GM23248 (cell line): ENCODE measurements at places on chromosomes 7 and 10. TPM values are rescaled to one million over a fixed set of nuclear protein-coding genes. Genes with fewer than 3 reads are reported as not detected.

The ZNF22 gene
- polyA plus RNA-seq: 16.7 and 17.3 TPM in 2 replicates

The TMEM273 gene
- not detected in 2 replicates for polyA plus RNA-seq

The ATG9B gene
- polyA plus RNA-seq: 0.79 and 0.81 TPM in 2 replicates

DNA sequence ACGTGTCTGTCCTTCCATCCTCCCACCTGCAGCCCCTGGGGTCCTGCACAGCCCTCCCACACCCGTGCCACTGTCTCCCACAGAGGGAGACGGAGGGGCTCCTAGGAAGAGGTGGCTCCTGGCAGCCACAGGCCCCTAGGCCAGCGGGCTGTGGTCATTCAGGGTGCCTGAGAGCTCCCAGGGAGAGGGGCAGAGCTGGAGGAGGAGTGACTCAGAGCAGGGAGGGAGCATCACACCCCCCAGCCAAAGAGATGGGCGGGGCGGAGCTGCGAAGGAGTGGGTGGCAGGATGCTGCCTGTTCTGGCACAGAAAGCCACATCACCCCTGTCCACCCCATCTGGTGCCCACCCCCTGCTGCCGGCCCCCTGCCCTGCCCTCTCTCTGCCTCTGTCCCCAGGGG is 50.5 kb downstream of the STK32C start:
- DNase-seq: peak; percentile 89

DNA sequence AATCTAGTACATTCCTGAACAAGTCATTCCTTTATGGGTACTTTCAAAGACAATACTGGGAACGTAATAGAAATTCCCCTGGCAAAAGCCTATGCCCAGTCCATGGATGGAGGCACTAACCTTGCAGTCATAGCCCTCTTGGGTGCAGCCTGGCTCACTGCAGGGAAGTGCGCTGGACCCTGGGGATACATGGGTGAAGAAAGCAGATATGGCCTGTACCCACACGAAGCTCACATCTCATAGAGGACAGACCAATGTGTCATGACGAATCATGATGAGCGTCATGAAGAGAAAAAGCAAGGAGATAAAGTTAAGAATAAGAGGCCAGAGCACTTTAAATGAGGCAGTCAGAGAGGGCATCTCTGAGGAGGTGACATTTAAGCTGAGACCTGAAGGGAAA is 11.8 kb downstream of the PRLHR start:
- peak; percentile 42 for DNase-seq

DNA sequence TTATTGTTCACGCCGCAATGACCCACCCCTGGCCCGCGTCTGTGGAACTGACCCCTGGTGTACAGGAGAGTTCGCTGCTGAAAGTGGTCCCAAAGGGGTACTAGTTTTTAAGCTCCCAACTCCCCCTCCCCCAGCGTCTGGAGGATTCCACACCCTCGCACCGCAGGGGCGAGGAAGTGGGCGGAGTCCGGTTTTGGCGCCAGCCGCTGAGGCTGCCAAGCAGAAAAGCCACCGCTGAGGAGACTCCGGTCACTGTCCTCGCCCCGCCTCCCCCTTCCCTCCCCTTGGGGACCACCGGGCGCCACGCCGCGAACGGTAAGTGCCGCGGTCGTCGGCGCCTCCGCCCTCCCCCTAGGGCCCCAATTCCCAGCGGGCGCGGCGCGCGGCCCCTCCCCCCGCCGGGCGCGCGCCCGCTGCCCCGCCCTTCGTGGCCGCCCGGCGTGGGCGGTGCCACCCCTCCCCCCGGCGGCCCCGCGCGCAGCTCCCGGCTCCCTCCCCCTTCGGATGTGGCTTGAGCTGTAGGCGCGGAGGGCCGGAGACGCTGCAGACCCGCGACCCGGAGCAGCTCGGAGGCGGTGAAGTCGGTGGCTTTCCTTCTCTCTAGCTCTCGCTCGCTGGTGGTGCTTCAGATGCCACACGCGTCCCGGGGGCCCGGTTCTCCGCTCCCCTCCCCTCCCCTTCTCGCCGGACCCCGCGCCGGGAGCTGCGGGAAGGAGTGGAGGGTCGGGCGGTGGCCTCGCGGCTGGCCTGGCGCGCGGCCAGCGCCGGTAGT is at the start of gene CBX3:
TSS of gene CBX3 (plus strand) at position 499 of the 772 bp plus-strand sequence. CDS start 1,254 bp downstream, outside the sequence.
- peak; percentile 88 for DNase-seq

- DNase-seq: peak; percentile 64
Measured at GRCh38 chr10:103479135-103479534, at the start of gene CALHM3. CALHM3 (minus strand) TSS chr10:103479240; CDS start chr10:103479032, 208 bp downstream.

DNA sequence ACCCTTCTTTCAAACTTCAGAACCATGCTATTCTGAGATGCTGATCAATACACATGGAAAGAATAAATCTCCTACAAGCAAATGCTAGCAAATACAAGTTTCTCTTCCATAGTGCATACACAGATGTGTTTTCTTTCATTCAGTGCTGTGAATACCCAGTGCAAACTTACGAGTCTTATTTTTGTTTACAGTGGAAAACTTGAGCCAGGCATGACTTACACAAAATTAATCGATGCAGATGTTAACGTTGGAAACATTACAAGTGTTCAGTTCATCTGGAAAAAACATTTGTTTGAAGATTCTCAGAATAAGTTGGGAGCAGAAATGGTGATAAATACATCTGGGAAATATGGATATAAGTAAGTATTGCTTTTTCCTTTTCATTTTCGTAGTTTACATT is 48.8 kb downstream of the PNLIPRP3 start:
- DNase-seq: no peak

- DNase-seq: no peak
Measured at GRCh38 chr7:74252893-74253292, 1.3 kb downstream of the RFC2 start.

DNA sequence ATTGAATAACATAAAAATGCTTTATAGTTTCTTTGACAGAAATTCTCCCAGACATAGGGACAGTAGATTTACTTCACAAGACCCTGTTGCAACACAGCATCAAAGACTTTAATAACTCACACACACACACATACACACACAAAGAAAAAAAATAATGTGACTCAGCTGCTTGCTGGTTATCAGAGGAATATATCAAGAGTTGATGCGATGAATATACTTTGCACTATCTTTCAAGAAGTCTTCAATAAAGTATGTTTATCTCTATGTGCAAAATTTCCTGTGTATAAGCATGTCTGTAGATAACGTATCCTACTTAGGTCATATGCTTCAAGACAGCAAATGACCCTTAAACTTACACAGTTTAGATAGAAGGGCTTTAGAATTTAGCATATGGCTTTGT is 243.1 kb downstream of the ARL4A start:
- no peak for DNase-seq

- DNase-seq: peak; percentile 67
Measured at GRCh38 chr10:126598009-126598408, 72.5 kb downstream of the C10orf90 start.

GRCh38 chr7:129055294-129055816 is 444 bp upstream of the TNPO3 start:
- no peak for DNase-seq

DNA sequence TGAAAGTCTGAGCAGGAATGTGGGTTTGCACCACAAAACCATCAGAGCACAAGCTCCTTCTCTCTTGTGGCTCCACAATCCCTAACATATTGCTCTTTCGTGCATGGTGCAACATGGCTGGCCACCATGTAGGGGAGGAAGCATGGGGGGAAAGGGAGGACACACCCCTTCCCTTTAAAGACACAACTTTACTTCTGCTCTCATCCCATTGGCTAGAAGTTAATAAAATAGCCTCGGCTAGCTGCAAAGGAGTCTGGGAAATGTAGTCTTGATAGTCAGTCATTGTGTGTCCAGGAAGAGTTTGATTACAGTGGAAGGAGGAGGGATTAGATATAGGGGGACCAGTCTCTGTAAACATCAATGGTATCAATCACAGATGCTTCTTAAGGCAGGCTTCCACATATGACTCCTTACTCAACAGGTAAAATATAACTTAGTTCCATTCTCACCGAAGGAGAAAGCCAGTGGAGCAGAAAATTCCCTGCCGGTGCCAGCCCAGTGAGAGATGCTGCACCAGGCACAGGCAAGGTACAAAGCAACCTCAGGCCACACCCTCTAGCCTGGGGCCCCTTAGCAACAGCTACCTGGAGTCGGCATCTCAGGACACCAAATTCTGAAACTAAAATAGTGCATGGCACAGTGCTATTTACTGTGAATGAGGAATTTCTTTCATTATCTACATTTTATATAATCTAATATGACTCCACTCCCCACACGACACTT is 124.7 kb upstream of the CTBP2 start:
- peak; percentile 4 for DNase-seq

DNA sequence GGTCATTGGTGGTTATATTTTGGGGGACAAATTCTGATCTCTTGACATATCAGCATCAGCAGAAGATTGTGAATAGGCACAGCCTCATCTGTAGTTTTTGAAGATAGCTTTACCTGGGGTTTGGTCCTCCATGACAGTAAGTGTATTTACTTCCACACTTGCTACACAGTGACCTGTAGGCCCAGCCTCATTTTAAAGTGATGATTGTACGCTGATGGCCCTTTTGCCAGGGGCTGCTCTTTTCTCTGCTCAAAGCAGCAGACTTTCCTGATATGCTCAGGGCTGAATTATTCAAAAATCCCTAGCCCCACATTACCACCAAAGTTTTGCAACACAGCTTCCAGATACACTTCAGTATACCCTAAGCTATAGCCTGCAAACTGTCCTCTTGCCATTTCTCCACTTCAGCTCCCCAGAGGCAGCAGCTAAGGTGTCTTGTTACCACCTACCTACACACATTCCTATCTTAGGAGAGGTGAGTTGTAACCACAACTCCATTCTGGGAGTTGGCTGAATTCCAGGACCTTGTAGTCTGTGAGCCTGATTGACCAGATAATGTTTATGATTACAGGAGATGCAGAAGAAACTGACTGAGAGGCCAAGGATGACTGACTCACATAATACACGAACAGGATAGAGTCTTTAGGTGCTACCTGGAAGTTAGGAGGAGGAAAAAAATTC is 6.0 kb downstream of the ASB4 start:
- no peak for DNase-seq

- no peak for DNase-seq
Measured at GRCh38 chr7:18437101-18437500, 58.4 kb upstream of the HDAC9 start.
